NCI-H1436 (cell line): ENCODE measurements at places on chromosomes 6 and 20.

DNA sequence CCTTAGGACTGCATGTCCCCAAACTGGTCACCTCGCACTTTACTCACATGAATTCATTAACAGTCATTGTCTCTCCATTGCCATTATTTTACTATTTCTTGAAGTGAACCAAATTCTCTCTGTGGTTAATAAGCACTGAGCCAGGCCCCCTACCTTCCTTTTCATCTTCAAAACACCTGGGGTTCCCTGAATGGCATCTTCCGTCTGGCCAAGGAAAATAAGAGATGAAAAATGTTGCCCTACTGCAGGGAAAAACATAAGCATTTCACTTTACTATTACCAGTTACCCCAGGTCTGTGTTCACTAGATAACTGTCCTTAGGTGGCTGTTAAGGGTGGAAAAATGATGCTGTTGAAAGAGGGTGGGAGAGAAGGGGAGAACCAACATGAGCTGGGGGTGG is 10.0 kb upstream of the NKX2-2 start:
- DNase-seq = no peak

DNA sequence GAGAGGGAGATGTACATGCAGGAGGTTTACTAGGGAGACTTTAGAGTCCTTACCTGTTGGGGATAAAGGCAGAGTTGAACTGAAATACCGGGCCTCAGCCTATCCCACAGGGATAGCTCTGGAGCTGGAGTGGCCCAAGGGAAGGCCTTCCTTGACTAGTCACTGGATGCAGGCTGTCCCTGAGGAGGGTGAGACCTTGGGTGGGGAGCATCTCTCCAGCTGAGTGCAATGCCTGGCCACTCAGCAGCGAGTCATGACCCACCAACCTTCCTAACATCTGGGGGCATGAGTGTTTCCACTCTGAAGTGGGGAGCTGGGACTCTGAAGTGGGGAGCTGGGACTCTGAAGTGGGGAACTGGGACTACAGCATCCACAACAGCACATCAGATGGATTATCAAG is 46.1 kb upstream of the ENPP5 start:
- no peak for DNase-seq

- DNase-seq = no peak
Measured at GRCh38 chr20:35698298-35699126, 640 bp downstream of the NFS1 start.

GRCh38 chr6:83117802-83118201 is 50.3 kb downstream of the DOP1A start:
- DNase-seq = no peak

DNA sequence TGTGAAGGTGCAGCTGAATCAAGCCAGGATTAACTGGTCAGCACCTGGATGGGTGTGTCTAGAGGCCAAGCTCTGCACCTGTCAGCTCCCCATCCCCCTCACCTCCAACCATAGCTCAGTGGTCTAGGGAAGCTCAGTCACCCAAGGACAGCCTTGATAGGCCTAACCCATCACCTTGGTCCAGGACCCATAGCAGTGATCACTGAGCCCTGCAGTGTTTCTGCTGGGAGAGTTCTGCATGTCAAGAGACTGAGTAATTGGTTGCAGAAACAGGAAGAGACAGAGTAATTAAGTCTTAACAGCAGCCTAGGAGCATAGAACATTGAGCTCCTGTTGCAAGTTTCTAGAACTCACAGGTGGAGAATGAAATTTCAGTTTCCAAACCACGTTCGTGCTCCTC is 18.7 kb upstream of the RALGAPB start:
- no peak for DNase-seq

DNA sequence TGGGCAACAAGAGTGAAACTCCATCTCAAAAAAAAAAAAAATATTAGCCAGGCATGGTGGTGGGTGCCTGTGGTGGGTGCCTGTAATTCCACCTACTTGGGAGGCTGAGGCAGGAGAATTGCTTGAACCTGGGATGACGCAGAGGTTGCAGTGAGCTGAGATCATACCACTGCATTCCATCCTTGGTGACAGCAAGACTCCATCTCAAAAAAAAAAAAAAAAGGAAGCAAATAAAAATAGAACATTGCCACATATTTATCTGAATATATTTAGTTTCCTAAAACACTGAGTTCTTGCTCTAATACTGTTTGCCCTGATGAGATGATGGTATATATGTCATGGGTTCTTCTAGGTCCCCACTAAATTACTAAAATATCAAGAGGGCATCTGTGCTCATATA is 28.4 kb downstream of the CASP8AP2 start:
- DNase-seq = no peak

GRCh38 chr6:31979238-31979898 is 2.5 kb upstream of the C4A start:
- no peak for DNase-seq

DNA sequence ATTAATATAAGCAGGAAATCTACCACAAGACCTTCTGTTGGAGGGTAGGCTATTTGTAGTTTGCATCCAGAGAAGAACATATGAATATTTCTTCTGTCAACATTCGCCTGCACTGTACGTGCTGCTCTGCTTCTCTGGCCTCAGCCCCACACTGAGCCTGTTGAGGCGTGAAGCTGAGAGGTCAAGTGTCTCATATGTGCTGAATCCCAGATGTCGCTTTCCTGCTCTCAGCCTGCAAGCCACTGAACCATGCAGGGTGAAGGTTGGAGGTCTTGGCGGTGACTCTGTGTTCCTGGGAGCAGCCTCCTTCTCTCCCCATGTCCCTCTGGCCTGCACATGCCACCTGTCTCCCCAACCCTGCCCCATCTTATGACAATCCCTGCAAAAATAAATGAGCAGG is 83.6 kb downstream of the TMEM170B start:
- no peak for DNase-seq

DNA sequence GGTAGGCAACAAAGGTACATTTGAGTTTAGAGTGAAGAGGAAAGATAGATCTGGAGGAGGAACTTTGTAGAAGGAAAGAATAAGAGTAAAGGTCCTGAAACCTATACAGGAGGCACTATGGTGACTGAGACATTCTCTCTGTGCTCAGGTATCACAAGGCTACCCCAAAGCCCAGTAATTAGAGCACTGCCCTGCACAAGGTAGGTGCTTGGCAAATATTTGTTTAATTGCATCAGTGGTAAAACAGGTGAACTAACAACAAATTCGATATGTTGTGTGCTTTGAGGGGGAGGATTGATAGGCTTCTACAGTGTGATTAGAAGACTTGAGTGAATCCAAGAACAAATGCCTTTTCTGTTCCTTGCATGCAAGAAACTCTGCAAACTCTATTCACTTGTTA is 6.8 kb upstream of the TSHZ2 start:
- no peak for DNase-seq

GRCh38 chr6:91141346-91141745 is 554.5 kb upstream of the MAP3K7 start:
- no peak for DNase-seq

GRCh38 chr6:104955927-104956730 is 778 bp upstream of the LIN28B start:
- DNase-seq = no peak

DNA sequence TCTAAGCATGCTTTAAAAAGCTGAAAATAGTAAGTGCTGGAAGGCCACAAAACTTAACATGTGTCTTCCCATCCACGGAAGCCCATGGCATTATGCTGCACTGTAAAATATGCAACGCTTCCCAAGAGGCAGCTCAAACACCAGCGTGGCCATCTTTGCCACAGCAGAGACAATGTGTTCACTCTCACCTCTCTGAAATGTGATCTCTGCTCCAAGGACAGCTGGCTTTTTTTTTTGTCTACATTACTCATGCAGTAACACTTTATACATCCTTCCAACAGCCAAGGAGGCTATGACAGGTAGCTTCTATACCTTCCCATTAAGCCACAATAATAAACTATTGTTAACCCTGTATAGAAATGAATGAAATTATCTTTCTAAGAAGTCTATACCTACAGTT is 49.2 kb downstream of the BLOC1S5 start:
- DNase-seq = no peak

- no peak for DNase-seq
Measured at GRCh38 chr6:23559587-23560343, 566.2 kb upstream of the NRSN1 start.

GRCh38 chr20:49769048-49769581 is 43.5 kb upstream of the SLC9A8 start:
- DNase-seq = no peak

- DNase-seq = no peak
Measured at GRCh38 chr20:19047040-19047950, 165.1 kb upstream of the SLC24A3 start.

GRCh38 chr6:34281702-34282334 is 33.0 kb upstream of the SMIM29 start:
- DNase-seq = no peak

DNA sequence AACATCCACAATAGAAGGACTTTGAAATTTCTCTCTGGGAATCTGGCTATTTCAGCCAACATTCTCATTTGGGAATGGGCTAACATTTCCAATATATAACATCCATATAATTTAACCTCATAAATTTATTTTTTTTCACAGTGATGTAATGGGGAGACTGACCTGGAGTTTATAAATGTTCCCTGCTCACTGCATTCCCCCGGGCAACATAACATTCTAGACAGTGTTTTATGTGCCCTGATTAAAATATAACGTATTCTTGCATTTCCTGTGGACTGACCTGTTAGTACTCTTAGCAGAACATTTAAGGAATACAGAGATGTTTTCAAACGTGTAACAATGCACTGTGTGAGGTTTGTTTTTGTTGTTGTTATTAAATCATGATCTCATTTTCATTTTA is 20.9 kb downstream of the TSHZ2 start:
- DNase-seq = no peak

GRCh38 chr20:16714242-16714641 is 15.6 kb upstream of the SNRPB2 start:
- no peak for DNase-seq

DNA sequence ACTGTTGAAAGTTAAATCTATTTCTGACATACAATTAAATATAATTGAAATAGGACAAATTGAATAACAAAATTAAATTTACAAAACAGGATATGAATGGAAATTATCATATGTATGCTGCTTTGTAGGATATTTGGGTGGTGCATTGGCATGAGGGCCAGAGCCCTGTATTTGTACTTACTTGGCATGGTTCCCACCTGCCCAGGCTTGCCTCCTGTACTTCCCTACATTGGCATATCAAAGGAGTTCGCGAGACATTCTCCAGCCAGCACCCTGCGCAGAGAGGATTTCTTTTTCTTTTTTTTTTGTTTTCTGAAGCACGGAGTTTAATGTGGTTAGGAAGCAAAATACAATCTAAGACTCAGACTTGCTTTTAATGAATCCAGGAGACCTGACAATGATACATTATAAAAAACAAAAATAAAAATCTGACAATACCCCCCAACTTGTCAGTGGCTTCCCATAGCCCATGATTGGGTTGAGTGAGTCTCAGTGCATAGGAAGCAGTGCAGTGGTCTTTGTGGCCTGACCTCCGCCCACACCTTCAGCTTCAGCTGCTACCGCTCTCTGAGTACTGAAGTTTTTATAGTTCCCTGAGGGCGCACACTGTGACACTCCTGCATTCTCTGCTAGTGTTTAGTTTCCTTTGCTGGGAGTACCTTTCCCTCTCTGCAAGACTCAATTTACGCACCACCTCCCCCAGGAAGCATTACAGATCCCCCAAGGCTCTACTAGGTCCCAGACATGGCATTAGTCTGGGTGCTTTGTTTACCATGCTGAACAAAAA is 440.8 kb downstream of the UTRN start:
- DNase-seq = no peak

DNA sequence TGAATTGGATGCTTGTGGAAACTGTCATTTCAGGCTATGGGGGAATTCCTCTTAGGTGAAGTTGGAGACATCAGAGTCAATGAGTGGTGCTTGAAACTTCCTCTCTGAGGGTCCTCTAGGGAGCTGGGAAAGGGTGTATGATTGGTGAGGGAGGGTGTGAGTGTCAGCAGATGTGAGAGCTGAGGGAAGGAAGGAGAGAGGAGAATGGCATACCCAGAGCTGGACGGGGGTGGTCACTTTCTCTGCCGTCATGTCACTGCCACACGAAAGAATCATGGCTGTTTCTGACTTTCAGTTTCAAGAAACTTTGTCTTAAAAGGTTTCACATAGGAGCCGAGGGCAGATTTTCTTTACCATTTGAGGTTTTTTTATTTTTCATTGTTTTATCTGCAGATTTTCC is 50.3 kb downstream of the DEK start:
- DNase-seq = no peak

DNA sequence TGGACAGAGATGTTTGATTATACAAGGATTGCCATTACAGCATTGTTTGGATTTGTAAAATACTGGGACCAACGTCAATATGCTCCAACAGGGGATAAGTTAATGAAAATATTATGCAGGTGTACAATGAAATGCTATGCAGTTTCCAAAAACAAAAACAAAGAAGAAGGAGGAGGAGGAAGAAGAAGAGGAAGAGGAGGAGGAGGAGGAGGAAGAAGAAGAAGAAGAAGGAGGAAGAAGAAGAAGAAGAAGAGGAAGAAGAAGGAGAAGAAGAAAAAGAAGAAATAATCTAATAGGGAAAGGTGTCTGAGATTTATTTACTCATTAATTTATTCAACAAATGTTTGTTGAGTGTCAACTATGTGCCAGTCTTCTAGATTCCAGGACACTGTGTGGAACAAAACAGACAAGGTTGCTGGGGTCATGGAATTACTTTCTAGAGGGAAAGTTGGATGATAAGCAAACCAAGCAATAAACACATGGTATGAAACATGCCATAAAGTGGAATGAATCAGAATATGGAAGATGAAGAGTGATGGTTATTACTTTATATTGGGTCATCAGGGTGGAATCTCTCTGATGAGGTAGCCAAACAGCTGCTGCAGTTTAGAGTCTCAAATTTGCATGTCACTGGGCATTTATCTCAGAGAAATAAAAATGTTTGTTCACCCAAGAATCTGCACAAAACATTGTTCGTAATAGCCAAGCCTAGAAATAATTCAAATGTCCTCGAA is 6.3 kb upstream of the TRIM27 start:
- DNase-seq = no peak

DNA sequence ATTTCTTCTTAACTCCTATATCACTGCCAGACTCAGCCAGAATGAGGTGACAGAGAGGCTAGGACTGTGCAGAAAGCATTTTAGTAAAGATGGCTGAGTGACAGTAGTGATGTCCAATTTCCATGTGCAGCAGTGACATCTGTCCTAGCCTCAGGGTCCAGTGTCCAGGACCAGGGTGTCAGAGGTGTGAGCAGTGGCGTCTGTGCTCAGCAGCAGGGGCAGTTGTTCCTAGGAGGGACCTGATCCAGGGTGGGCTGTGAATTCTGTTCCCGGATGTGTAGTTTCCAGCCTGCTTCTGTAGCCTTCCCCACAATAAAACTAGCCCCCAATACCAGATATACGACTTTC is 6.0 kb downstream of the HLA-B start:
- no peak for DNase-seq

GRCh38 chr6:90216072-90216977 is 80.3 kb downstream of the BACH2 start:
- DNase-seq = no peak

DNA sequence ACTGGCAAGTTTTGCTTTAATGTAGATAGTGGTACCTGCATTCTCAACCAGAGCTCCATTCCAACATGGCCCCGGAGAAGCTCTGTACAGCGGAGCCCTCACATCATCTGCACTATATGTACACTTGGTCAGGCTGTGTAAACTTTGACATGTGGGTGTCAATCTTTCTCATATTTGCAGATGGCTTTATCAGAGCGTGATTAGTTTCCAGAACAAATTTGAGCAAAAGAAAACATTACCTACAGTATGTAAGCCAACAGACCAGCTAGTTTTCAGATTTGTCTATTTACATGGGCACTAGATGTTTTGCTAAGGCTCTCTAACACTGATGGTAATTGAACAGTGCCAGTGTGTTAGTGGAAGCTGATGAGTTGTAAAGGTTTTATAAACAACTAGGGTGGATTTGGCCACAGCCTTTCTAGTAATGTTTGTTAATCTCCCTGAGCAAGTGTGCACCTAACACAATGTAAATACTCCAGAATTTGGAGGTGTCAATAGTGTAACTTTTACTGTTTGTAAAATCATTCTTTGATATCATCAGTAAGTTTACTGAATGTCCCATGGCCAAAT is 131.8 kb downstream of the FOXA2 start:
- DNase-seq = no peak
